ENCODE measurements at places on chromosomes 5 and 9.

DNA sequence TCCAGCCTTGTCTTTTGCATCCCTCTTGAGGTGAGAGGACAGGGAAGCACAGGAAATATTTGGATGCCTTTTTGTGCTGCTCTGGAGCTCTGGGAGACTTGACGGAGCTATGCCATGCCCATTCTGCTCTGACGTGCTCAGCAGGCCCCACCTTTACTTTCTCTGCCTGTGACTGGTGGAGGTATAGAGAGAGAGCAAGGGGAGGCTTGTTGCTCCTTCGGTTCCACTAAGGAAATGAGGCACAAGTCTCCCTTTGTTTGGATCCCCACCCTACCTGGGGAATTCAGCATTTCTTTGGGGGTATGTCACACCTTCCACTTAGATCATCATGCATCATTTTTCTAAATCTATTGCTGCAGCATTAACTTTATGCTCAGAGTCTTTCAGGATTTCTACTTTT lies 121.8 kb upstream of the CNTLN start:
- no peak for DNase-seq

DNA sequence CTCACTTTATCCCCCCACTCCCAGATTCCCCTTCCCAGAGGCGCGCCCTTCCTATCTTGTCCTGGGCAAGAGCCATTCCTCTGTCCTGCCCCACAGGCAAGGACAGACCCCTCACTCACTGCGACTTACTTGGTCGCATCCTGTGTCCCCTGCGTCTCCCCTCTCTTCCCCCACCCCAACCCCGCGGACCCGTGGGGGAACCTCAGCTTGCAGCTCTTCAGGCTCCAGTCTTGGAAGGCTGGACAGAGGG lies 542 bp downstream of the GGTA1 start:
- no peak for DNase-seq

DNA sequence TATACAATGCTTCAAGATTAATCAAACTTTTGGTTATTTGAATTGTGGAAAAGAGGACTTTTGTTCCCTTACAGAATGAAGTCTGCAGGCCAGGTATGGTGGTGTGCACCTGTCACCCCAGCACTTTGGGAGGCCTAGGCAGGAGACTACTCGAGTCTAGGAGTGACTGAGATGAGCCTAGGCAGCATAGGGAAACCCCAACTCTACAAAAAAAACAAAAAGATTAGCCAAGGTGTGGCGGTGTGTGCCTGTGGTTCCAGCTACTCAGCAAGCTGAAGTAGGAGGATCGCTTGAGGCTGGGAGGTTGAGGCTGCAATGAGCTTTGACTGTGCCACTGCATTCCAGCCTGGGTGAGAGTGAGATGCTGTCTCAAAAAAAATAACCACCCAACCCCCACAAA lies 9.3 kb downstream of the CCNH start:
- no peak for DNase-seq

DNA sequence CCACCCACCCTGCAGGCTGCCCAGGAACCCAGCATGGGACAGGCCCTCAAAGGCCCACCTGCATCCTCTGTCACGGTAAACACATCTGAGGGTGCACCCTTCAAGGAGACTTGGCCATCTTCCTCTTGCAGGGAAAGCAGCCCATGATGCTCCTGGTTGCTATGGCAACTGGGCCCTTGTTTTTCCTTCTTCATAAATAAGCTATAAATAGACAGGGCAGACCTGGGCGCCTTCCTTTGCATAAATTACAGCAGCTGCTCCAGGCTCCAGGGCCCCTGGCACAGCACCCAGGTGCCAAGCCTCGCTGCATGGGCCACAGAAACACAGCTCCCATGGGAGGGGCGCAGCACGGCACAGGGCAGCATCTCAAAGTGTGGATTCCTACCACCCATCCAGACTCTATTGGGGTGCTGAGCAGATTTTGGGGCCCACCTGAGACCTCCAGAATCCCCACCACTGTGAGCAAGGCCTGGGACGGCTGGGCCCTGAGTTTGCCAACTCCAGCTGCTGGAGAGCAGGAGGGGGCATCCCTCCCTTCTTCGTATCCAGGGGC lies 5.8 kb upstream of the PSMB7 start:
- no peak for DNase-seq

DNA sequence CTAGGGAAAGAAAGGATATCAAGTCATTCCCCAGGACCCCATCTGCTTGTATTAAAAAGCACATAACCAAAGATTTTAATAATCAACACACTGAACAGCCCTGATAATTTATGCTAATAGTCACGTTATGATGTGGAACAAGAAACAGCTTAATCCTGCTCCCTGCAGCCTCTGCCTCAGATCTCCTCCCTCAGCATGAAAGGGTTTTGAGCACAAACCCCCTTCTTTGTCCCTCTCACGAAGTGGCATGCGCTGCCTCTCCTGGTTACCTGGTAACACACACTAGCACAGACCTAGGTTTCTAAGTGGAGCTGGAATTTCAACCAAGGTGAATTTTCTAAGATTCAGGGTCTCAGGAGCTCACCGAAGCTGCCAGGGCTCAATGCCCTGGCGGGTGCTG lies 5.1 kb downstream of the IGFBPL1 start:
- no peak for DNase-seq

GRCh38 chr5:39505791-39506190 lies 81.0 kb upstream of the DAB2 start:
- no peak for DNase-seq

DNA sequence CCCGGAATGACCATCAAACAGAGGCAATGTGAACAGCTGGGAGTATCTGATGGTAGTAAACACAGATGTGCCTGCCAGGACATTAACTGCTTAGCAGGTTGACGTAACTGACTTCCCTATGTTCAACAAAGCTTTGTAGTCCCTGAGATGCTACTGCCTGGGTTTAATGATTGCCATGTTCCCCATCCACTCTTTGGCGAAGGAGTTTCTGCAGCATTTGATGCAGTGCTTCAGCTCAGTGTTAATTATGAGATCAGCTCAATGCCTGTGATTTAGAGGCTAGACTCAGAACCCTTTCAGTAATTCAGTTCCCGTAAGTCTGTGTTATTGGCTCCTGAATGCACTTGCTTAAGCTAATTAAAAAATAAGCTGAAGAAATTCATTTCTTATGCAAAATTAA lies 547.3 kb upstream of the ZNF608 start:
- no peak for DNase-seq

GRCh38 chr9:92576175-92576574 lies 40.4 kb upstream of the ECM2 start:
- DNase-seq = no peak
